PC-9 (cell line): ENCODE measurements at places on chromosomes 2 and 18. TPM values are rescaled to one million over a fixed set of nuclear protein-coding genes. Genes with fewer than 3 reads are reported as not detected.

Gene FRZB
- total RNA-seq: 0.15 TPM in 2 replicates

Gene ATP5MC3
- total RNA-seq: 450 and 528 TPM in 2 replicates

Gene ITGB6
- total RNA-seq: 24.3 and 30.6 TPM in 2 replicates

Gene LRATD1
- 3.8 TPM in 2 replicates for total RNA-seq

Gene KCNIP3
- total RNA-seq: 3.5 and 4.5 TPM in 2 replicates

Gene C2orf15
- 16.9 and 18.0 TPM in 2 replicates for total RNA-seq

Gene FAM210A
- 27.3 and 29.3 TPM in 2 replicates for total RNA-seq

Gene CCDC142
- total RNA-seq: 16.8 and 19.8 TPM in 2 replicates

Gene CEP68
- total RNA-seq: 10.8 and 11.5 TPM in 2 replicates

DNA sequence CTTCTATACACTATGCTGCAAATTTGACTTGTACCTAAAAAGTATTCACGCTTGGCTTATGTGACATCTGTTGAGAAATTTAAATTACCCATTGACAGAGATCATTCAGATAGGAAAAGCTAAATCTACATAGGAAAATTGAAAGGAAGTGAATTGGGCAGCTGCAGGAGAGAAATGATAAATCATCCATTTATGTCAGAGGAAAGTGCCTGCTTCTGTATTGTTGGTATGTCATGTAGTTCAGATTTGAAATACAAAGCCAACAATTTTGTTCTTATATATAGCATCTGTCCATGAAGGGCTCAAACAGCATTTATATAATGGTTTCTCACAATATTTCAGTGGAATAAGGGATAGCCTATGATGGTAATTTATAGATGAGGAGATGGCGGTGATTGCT, 17.6 kb downstream of the LINC00305 start:
- DNase-seq: no peak

DNA sequence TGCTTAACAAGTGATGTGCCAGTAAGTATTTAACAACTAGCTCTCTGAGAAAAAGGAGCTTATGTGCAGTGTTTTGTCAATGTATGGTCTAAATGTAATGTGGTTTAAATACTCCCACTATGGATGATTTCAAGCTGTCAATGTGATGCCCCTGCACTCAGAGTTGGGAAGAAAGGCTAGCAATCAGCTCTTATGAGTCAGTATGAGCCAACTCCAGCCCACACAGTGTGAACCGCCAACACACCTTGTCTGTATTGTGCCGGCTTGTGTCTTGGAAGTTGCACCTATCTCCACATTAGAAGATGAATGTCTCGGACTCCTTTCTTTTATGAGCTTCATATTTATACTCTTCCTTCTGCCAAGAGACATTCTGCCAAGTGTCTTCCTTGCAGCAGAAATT, 703.8 kb upstream of the RAB6C start:
- no peak for DNase-seq

GRCh38 chr2:140247451-140248195, 1467.4 kb upstream of the NXPH2 start:
- no peak for DNase-seq

DNA sequence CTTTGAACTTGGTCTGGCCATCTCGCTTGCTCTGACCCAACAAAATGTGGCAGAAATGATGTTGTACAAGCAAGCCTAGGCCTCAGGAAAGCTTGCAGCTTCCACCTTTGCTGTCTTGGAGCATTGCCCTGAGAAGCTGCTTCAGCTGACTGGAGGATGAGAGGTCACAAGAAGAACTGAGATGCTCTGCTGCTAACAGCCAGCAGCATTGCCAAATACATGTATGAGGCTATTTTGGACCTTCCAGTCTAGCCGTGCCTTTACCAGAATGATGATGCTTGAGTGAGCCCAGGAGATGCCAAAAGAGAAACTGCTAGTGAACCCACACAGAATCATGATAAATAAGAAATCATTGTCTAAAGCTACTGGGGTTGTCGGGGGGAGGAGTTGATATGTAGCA, 13.2 kb upstream of the ITGAV start:
- no peak for DNase-seq

GRCh38 chr18:79507076-79507545, 111.4 kb downstream of the NFATC1 start:
- no peak for DNase-seq

DNA sequence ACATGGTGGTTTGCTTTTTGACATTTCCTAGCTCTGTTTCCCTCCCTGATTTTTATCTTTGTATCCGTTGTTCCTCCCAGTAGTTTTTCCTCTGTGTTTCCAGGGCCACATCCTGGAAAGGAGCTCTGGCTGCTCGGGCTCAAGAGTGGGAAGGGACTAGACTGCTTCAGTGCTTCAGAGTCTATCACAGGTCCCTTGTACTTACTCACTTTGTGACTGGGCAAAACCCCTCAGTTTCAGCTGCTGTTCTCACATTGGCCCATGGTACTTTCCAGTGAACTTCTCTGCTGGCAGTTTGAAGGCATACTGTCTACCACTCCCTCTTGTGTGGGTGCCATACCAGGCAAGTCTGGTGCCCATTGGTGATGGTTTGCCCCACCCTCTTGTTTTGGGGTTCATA, 7.5 kb upstream of the STAMBP start:
- no peak for DNase-seq

GRCh38 chr2:84559838-84560237, 43.5 kb downstream of the DNAH6 start:
- no peak for DNase-seq

- DNase-seq: no peak
Observed at GRCh38 chr2:131049150-131049718, 44.0 kb downstream of the FAM168B start.

GRCh38 chr18:49959176-49959575, 145.8 kb upstream of the ACAA2 start:
- no peak for DNase-seq

DNA sequence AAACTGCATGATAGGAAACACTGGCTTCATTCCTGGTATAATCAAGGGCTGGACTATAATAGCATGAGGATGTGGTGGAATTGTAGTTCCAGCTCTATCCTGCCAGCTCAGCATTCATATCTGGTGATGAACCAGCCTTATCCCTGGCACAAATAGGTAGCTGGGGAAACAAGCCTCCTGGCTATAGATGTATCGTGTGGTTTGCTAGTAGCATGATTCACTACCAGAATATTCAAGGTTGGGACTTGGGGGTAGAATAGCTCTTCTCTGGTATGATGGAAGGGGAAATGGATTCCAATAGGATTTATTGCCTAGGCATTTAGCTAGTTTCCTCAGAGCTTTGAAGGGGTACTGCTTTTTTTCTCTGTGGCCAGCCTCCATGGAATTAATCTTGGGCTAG, 532.8 kb downstream of the FBXO15 start:
- peak; percentile 14 for DNase-seq

DNA sequence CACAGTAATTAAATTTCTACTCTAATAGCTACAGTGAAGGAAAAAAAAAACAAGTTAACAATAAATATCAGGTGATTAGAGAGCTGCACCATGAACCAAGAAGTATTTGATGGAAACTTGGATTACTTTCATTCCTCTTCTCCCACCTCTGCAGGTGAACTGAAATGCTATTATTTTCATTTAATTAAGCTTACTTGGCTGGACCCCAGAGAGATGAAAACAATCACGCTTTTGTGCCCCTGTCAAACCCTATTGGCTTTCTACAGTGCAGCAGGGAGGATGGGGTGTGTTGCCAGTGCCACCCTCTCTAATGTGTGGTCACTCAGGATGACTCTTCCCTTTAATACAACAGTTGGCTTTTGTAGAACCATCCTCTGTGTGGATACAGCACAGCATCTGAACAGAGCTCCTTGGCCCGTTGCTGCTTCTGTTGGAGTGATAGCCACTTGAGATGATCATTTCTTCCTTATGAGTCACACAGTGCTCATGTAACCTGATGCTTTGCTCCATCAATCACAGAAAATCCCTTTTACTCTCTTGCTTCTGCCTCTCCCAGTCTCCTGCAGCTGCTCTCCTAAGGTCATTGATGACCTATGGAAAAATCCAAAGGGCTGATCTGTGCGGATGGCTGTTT, 5.5 kb upstream of the ARL4C start:
- peak; percentile 66 for DNase-seq

DNA sequence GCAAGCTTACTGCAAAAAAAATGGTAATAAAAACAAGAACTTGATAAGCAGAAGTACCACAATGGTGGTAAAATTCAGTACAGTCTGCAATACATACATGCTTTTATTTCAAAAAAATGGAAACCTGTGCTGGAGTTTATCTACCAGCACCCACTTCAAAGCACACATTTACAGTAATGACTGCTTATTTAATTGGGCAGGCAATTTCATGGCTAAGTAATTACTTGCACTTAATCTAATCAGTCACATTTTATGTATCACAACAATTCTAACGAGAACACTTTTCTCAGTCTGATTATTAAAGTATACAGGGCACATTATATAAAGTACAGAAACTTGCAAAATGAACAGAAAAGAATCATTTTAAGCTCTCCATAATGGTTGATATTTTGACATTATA, 5.2 kb downstream of the APCDD1 start:
- DNase-seq: no peak

GRCh38 chr2:126253669-126254068, 402.3 kb upstream of the GYPC start:
- DNase-seq: no peak

DNA sequence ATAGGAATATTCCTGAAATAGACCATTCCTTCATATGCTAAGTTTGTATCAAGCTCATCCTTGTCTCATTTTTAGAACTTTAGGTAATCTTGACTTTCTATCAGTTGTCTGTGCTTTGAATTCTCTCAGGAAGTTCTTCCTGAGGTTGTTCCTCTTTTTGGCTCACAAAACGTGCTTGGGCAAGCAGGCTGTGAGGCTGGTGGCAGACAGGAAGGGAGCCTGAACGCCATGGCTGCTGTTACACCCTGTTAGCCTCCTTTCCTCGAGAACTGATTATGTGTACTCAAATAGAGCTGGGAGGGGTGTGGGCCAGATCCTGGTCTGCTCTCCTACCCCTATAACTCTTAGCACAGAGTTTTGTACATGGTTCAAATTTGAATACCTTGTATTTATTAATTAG, 136.4 kb upstream of the CELF4 start:
- DNase-seq: no peak

GRCh38 chr2:32632089-32632488, 4.2 kb downstream of the TTC27 start:
- DNase-seq: peak; percentile 7

DNA sequence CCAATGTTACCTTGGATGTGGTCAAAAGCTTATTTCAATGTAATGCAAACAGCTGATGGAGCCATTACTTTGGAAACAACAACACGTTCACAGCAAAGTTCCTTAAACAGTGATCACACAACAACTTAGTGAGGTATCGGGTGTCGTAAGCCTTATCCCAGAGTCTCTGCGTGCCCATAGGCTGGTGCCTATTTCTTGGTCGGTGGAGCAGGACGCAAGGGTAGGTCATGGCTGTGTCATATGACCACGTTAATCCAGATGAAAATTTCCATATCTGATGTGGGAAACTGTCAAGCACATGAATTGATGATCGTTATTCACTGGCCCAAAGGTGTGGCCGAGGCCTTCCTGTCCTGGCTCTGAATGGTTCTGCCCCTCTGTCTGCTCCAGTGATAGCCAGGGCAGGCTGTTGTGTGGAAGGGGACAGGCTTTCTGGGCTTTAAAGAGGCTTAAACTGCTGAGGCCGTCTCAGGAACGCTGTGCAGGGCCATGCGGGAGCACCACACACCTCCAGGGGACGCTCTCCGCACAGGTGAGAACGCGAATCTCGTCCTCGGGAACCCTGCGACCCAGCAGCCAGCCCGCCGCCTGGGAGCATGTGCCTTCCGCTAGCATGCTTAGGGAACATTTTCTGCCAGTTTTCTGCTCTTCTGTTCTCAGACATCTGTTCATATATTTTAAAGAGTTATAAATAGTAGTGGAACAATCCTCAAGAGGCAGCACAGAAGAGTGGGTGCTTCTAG, 90.6 kb downstream of the KCTD1 start:
- no peak for DNase-seq

- DNase-seq: peak; percentile 45
Observed at GRCh38 chr18:43590182-43590903, 313.1 kb upstream of the SYT4 start.

DNA sequence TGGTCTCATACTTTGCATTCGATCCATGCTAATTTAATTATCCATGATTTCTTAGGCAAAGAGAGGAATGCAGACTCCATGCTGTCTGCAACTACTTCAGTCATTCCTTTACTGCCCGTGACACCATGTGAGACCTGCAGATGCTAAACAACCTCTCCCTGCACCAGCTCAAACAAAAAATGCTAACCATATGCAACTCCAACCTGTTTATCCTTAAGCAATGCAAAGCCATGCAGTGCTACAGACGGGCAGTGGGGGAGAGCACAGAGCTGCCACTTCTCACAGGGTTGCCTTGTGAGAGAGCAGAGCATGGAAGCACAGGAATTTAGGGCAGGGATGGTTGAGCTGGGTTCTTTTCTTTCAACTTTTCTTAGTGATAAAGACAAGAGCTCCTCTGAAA, 74.9 kb upstream of the KLHL14 start:
- DNase-seq: no peak
